M059J (cell line): ENCODE measurements at places on chromosomes 1 and 21.

DNA sequence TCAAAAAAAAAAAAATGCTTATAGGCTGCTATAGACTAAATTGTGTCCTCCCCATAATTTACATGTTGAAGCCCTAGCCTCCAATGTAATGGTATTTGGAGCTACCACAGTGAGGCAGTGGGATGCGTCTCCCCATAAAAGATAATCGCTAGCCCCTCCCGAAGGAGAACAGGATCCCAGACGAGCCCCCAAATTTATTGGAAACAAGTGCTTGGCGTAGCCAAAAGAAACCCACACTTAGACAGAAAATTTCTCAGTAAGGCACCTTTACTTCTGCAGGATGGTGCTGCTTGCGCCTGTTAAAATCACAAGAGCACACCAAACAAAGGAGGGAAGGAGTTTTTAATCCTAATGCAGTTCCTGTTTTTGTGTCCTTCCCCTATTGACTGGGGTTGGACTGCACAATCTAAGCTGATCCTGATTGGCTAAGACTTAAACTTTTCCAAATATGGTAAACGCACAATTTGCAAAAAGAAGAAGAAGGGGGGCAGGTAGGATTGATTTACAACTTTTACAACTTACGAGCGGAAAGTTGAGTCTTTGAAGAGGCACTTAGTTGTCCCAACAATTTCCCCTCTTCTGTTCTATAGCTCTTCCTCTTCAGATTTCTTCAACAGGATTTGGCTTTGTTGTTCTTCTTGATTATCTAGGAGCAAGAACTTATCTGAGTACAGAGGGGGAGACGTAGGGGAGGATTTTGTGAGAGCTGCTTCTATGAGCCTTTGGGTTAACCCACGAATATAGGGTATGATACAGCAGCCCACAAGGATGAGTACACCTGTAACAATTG, 3.0 kb upstream of the IPP start:
- DNase-seq = no peak

- DNase-seq = no peak
Measured at GRCh38 chr1:156422602-156423091, 53.6 kb downstream of the RHBG start.

GRCh38 chr21:37146320-37147235, 73.5 kb downstream of the TTC3 start:
- DNase-seq = no peak

- no peak for DNase-seq
Measured at GRCh38 chr1:52567943-52568342, 15.1 kb upstream of the TUT4 start.

- peak; percentile 68 for DNase-seq
Measured at GRCh38 chr1:159821171-159821867, 5.4 kb upstream of the SLAMF8 start.

DNA sequence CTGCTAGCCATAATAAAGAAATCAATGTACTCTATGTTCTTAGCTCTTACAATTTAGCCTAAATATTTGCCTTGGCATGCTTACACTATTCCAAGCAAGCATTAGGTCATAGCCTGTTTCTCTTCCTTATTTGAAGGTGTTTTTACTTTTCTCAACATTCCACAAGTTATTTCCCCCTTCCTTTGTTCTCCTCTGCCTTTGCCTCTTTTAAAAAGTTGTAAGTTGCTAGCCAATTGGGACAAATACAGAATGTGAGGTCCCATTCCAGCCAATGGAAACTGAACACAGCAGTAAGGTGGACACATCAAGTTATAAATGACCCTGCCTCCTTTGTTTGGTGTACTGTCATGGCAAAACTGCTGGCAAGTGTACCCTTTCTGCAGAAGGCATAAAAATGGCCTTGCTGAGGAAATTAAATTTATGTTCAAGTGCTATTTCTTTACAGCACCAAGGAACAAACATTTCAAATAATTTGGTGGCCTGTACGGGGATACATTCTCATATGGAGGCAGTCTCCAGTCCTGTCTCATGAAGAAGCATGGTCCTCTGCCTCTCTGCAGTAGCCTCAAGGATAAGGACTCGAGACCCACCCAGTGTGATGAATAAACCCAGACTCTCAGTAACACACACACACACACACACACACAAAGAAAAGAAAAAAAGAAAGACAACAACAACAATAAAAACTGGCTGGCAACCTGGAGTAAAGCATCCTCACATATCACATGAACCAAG, 28.8 kb upstream of the FMO1 start:
- peak; percentile 53 for DNase-seq

- DNase-seq = no peak
Measured at GRCh38 chr1:30612536-30613065, 110.8 kb downstream of the MATN1 start.

GRCh38 chr1:197437601-197438000, 169.5 kb downstream of the CRB1 start:
- DNase-seq = no peak

GRCh38 chr1:164611754-164612642, 53.0 kb downstream of the PBX1 start:
- DNase-seq = peak; percentile 95

DNA sequence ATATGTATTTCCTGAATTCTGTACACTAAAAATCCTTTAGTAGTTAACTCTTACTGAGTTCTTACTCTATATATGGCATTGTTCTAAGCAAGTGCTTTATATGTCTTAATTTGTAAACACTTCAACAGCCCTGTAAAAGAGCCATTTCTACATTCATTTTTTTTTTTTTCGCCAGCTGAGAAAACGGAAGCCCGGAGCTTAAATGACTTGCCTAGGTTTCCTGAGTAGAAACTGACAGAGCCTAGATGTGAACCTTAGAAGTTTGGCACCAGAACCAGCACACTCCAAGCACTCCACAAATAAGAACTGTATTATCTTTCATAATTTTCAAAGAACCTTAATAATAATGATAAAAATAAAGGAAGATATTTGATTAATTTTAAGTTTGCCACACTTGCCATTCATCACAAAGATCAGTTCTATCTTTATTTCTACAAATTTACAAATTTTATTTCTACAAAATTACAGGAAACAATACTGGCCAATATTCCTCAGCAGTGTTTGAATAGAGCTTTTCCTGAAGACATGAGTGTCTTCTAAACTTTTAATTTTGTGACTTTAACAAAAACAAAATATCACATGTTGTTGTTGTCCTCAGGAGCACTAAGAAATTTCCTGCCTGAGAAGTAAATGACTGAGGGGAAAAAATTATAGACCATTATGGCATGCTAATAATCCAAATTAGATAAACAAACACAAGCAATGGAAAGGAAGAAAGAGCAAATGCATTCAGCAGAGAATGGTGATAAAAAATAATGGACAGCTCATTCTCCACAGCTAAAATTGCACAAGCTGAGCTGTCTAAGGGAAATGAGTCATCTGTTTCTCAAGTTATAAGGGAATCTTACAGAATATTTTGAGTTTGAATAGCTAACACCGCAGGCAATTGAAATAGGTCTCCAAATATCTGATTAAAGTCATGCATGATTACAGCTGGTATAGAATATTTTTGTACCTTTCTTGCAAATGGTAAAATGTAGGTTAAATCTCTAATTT, 71.2 kb downstream of the DPYD start:
- peak; percentile 87 for DNase-seq

DNA sequence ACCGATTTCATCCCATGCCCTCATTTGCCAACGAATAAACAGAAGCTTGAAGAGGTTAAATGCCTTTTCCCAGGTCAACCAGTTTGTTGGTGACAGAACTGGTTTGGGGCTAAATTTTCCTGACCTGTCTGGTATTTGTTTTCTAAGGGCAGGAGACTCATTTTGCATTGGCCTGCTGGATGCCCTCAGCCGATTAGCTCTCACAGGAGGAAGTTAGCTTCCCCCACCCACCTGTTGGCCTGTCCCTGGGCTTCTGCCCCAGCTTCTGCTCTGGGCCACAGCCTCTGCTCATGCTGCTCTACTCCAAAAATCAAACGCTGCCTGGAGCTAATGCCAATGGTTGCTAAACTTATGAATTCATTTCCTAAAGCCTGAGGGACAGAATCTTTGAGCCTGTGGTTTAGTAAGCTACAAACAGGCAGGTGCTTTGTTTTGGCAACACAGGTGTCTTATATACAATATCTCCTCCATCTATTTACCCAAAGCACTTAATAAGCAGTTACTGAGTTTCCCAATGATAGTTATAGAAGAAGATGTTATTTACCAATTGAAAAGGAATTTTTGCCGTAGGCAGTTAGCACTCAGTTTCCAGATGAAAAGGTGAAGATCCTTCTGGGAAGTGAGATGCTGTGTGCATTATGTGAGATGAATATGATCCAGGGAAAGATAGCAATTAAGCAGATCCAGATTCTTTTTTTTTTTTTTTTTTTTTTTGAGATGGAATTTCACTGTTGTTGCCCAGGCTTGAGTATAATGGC, 82.3 kb downstream of the TM2D1 start:
- DNase-seq = no peak

GRCh38 chr21:16419188-16419921, 689.6 kb downstream of the USP25 start:
- DNase-seq = peak; percentile 97

DNA sequence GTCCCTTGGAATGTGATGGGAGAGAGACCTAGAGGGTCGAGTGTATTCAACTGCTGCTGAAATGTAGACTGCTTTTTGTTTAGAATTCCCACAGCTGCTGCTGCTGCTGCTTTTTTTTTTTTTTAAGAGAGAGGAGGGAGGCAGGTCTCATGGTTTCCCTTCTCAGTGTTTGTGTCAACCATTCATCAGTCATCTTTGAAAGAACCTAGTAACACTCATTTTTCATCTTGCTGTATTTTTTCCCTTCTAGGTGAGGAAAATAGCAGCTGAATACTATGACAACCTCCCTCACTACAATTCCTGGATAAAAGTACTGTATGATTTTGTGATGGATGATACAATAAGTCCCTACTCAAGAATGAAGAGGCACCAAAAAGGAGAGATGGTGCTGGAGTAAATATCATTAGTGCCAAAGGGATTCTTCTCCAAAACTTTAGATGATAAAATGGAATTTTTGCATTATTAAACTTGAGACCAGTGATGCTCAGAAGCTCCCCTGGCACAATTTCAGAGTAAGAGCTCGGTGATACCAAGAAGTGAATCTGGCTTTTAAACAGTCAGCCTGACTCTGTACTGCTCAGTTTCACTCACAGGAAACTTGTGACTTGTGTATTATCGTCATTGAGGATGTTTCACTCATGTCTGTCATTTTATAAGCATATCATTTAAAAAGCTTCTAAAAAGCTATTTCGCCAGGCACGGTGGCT, 9.2 kb downstream of the DEGS1 start:
- no peak for DNase-seq
